ENCODE measurements at places on chromosomes 2 and 18.

DNA sequence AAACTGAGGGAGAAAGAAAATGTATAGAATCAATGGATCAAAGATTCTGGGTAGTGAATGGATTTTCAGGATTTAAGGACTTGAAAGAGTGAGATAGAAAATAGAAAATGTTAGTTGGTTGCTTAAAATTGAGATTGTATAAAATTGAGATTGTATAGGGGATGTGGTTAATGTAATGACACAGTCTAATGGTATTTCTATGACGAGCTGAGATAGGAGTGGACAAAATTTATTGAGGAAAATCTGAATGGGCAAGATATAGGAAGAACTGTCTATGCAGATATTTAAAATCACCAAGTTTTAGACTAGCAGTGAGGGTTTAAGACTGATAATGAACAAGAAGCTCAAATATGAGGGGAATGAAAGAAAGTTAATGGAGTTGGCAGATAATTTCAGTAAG, 406.6 kb downstream of the NYAP2 start:
- no peak for DNase-seq

- DNase-seq, result no peak
Measured at GRCh38 chr18:70650878-70651277, 362.0 kb downstream of the SOCS6 start.

DNA sequence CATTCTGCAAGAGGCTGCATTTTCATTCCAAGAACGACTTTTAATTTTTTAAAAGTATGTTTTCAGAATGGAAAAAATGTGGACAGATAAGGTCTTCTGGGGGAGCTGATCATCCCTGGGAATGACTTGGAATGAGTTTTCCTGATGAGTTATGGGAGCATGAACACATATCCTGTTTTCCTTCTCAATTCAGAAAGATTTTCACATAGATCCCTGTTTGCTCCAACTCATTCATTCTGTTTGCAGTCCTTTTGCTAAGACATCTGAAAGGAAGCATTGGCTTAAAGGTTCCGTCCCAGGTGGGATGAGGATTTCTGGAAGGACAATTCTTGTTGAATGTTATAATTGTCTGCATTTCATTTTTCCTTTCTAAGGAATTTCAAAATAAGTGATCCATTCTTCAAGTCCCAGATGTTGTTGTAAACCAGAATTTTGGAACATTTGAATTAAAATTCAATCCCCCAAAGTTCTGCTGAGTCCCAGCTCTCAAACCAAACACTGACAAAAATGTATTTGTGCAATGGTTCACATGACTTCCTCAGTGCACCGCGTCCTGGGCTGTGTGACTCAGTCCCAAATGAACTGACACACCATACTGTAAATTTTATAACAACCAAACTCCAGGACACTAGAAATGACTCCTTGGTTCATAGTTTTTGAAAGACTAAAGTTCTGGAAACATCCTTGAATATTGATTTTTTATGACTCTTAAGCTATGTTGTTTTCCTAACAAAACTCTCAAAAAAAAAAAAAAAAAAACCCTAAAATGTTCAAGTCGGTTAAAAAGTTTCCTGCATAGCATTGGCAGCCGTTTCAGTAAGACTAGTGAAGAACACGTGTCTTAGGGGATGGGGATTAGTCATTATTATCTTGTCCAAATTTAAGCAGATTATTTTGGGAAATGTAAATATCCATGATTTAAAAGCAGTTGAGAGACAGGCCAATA, 281.8 kb upstream of the TCF4 start:
- DNase-seq, result no peak

DNA sequence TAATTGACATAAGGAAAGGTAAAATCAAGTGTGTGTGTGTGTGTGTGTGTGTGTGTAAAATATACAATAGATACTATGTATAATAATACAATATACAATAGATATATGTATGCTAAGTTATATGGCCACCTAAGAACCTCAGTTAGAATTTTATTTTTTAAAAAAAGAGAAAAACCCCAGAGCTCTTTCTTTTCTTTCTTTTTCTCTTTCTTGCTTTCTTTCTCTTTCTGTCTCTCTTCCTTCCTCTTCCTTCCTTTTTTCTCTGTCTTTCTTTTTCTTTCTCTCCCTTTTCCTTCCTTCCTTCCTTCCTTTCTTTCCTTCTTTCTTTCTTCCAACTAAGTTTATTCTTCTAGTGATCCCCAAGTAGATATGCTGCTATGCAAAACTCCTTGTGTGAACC, 64.6 kb upstream of the FN1 start:
- no peak for DNase-seq

GRCh38 chr2:199757233-199757870, 93.6 kb downstream of the FTCDNL1 start:
- DNase-seq, result no peak
